ENCODE measurements at places on chromosomes 4 and X.

GRCh38 chr4:107094332-107094731 is 58.2 kb upstream of the DKK2 start:
- no peak for DNase-seq

- DNase-seq = no peak
These were observed 123.4 kb downstream of the MANBA start for GRCh38 chr4:102637391-102637790.

DNA sequence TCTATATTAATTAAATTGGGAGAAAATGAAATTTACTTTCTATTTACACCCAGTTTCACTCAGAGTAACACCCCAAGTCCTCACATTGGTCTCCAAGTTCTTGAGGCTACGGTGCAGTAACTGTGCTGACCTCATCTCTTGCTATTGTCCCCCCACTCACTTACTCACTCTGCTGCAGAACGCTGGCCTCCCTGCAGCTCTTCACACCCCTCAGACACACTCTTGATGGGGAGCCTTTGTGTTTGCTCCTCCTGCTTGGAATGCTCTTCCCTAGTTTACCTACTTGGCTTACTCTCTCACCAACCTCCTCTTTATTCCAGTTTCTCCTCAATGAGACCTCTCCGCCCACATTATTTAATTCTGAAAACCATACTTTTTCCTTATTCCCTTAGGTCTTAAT is 22.2 kb upstream of the SPARCL1 start:
- DNase-seq = no peak

DNA sequence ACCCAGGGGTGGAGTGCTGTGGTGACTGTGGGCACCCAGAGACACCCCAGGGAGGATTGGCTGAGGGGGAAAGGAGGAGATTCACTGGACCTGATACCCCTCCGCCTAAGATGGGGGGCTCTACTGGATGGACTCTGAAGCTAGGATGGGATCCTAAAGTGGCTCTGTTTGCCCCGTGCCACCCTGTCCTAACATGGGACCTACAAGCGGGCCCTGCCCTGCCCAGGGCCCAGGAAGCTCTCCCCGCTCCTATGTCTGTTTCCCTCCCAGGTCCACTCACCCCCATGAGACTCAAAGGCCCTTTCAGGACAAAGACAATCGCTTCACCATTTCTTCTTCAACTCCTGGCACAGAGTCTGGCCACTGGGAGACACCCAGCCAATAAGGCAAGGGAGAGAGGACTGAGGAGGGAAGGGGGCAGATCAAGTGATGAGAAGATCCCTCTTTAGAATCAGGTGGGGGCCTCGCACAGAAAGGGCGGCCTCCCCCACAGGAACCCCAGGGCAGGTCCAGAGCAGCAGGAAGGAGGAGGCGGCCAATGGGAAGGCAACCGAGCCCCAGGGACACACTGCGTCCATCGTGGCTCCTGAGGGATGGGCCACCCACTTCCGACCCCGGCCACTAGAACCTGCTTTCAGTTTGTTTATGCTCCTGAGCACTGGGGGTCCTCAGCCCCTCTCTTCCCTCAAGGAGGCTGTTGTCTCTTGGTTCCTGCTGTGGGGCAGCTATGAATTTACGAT is 155.4 kb downstream of the AFAP1 start:
- no peak for DNase-seq

- no peak for DNase-seq
These were observed 227.0 kb downstream of the CPE start for GRCh38 chr4:165605811-165606210.

DNA sequence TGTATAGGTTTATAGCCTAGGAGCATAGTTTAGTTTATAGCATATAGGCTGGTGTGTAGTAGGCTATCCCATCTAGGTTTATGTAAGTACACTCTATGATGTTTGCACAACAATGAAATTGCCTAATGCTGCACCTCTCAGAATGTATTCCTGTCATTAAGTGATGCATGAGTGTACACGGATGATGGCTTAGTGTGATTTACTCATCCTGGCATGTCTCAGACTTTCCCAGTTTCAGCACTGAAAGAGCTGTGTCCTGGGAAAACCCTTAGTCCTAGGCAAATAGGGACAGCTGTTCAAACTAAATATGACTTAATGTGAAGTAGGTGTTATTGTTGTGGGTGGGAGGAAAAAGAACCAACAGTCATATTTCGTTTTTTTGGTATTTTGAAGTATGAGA is 264.9 kb upstream of the MAGEB18 start:
- DNase-seq = peak; percentile 92

GRCh38 chrX:100802843-100803242 is 17.3 kb upstream of the CSTF2 start:
- DNase-seq = no peak

- peak; percentile 52 for DNase-seq
These were observed 12.0 kb upstream of the TMEM154 start for GRCh38 chr4:152691761-152692160.

Measured in DMS153 (cell line).